Stimulated activated naive CD4-positive, alpha-beta T cell (primary cell): ENCODE measurements at places on chromosomes 11 and 22.

DNA sequence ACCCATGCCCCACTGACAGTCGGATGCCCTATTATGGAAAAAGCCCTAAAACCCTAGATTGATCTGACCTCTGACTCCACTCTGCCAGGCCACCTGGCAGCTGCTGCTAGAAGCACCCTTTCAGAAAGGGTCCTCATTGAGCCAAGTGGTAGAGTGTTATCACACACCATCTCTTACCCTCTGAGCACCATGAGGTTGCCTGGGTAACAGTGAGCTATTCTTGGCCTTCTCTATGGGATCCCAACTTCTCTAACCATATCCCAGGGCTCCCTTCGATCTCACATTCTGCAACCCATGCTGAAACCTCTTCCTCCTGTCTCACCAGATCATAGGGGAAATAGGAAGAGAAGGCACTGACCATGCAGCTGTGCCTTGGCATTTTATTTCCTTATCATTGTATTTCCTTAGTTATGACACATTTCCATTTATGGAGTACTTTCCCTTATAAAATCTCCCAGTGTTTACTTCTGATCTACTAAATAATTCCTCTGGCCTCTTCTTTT, 52.7 kb downstream of the MPPED2 start:
- DNase-seq = no peak

DNA sequence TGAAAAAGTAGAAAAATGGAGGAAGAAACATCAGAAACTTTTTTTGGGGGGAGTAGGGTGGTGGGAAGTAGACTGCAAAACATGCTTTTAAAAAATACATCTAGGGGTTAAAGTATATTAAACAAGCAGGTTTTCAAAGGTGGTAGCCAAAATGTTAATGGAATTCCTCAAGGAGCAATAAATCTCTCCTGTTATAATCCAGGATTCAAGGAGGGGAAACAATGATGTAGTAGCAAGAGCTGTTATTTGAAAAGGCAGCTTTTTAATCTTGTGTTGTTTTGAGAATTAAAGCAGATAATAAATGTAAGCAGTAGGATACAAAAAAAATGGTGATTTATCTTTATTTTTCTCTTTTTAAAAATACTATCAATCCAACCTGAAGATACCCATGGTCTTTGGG, 736.5 kb upstream of the CCDC90B start:
- DNase-seq = no peak

DNA sequence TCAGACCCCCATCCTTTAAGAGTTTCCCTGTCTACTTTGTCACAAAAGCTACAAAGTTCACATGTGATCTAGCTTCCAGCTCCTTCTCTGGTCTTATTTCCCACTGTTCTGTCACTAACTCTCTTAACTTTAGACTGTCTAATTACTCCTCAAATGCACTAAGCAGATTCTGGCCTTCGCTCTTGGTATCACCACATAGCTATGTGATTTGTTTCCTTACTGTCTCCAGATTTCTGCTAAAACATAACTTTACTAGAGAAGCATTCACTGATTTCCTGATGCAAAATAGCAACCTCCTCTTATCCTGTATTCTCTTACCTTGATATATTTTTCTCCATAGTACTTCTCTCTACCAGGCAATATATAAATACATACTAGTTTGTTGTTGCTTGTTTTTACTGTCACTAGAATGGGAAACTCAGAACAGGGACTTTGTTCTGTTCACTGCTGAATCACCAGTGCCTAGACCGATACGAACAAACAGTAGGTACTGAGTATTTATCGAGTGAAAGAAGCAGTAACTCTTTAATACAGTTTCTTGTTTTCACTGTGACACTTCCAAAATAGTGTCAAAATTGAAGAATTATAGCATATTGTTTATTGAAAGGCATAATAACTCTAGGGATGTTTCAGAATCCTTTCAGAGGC, 205.6 kb downstream of the DDX10 start:
- DNase-seq = no peak

DNA sequence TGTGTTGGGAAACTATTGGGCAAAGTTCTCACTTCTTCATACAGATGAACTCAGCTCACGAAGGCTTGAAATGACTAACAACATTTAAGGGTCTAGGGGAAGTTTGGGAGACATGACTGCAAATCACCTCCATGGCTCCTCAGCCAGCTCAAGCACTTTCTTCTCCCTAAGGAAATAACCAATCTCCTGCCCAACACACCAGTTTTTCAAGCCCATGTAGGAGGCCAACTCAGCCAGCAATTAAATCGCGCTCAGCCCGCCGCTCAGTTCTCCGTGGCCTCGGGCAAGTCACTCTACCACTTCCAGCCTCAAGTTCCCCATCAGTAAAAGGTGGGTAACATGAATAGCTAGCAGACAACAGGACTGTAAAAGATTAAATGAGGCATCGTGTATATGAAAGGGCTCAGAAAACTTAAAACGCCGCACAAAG, 796 bp downstream of the POLDIP3 start:
- no peak for DNase-seq

DNA sequence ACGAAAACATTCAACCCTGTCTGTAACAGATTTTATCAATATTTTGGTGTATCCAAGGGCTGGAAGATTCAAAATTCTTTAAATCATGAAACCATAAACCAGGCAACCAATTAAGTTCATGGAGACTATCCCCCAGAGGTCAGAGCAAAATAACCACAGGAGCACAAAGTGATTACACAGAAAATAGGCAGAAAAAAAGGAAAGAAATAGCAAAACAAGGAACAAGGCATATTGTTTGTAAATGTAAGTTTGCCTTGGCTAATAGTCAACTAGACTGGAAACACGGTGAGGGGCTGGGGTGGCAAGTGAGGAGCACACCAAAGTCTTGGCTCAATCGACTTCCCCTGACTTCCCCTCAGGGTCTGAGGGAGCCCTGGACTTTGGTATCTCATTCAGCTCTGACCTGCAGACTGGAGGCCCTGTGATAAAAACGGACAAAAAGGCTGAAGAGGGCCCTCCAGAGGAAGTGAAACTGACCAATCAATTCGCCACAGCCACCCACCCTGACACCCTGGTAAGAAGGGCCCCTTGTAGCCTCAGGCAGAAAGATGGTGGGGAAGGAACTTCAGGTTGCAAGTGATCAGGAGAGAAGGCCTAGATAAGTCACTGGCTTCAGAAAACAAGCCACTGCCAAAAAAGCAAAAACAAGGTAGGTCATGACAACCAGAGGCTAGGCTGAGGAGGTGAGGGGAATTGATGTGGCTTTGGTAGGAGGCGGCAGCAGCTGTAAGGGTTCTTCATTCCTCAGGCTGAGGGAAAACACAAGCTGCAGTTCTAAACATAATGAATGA, 1.8 kb downstream of the SIK3 start:
- peak; percentile 9 for DNase-seq

DNA sequence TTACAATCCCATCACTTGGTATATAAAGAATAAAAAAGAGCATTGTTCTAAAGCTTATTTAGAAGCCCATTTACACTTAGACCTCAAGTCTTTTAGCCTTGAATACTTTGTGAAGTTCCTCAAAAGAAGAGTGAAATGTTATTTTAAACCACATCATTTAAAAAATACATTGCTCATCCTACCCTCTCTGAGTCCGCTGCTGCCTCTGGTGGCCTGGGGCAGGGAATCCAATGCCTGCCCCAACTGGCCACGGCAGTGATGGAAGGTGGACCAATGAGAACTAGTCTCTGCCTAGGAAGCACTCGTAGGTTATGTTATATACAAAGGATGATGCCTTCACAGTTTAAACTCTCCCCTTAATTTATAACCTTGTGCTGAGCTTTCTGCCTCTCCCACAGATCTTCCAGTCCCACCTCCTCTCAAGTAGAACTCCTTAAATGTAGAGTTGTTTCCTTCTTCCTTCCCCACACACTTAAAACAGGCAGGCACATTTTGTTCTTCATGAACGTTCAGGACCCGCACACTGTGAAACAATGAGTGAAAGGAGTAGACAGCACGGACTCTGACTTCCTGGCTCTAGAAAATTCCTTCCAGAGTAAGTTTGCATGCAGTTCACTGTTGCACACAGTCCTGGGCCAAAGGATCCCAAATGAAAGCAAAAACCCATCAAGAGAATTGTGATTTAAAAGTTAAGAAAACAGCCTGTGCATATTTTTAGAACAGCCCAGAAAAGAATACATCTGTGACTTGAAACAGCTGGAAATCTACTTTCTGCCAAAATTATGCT, 167.8 kb downstream of the RRAS2 start:
- DNase-seq = no peak

- no peak for DNase-seq
Measured at GRCh38 chr22:46849101-46849500, 86.7 kb downstream of the TBC1D22A start.

DNA sequence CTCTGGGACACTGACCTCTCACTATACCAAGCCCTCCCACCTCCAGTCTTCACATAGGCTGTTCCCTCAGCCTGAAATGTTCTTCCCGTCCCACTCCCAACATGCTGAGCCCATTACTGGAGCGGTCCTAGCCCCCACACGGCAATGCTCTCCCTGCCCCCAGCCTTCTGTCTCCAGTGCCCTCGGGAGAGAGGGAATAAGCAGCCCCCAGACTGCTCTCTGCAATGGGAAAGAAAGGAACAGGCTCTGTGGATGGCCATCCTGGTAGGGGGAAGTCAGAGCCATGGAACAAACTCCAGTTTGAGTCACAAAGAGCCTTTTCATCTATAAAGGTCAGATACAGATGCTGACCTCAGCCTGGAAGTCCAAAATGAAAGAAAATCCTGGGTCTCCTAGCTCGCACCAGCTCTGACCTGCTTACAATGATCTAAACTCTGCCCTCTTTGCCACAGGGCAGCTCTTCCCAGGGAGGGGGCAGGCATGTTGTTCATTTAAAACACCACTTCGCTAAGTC, 62.6 kb downstream of the FLRT1 start:
- no peak for DNase-seq

GRCh38 chr11:68498903-68499883, 38.6 kb downstream of the PPP6R3 start:
- no peak for DNase-seq

DNA sequence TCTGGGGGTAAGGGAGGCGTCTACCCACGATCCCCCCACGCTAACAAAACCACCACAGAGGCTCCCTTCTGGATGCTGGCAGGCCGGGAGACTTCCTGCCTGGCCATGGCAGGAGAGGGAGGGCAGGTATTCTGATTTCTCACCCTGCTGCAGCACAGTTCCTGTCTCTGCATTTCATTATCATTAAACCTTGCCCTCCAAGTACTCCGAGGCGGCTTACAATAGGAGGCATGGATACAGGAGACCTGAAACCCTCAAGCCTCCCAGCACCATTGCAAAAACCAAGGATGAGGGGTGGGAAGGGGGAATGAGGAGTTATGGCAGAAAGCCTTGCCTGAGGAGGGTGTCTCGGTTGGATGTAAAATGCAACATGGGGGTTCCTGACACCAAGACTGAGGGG, 44.1 kb upstream of the MN1 start:
- no peak for DNase-seq

DNA sequence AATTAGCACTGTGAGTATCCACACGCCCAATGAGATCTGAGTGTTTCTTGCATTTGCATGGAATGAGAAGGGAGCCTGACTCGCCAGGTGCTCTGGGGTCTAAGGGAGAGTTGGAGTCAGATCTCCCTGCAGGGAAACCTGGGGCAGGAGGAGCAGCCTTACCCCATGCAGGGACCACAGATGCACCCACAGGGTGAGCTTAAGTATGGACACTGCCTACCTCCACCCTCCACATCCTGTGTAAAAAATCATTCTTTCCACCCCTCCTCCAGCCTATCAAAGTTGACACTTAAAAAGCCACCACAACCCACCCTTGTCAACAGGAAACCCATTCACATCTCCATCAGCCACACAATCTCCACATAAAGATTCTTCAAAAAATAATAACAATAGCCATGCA, 67.0 kb upstream of the IGLL5 start:
- peak; percentile 71 for DNase-seq

- DNase-seq = no peak
Measured at GRCh38 chr22:21076912-21077625, 31.3 kb downstream of the LRRC74B start.

DNA sequence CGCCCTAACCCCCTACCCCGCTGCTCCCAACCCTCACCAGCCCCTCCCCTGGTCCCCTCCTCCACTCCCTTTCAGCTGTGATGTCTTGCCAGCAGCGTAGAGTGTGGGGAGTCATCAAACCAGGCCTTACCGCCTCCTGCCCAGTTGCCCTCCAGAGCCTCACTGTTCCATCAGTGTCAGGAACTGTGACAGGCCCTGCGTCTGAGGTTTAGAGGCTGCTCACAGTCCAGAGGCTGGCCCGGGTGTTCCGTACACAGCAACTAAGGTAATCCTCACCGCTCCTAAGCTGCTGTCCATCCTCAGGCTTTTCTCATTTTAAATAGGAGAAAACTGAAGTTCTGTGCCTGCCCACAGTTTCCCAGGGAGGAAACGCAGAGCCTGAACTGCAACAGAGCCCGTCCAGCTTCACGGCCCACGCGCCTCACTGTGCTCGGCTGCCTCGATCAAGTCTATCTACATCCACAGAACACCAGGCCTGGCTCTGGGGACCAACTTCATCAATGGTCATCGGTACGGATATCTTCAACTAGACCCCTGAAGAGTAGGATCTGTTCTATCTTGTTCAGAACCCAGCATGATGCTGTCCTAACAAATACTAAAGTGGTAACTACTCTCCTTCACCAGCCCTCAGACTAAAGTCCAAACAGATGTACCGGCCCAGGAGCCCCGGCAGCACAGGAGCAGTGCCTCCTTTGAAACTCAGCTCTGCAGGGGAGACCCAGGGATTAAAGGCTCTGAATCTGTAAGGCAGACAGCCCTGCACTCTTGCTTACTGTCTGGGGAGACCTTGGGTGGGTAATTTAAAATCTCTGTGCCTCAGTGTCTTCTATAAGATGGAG, 10.3 kb downstream of the VPS37C start:
- DNase-seq = no peak

DNA sequence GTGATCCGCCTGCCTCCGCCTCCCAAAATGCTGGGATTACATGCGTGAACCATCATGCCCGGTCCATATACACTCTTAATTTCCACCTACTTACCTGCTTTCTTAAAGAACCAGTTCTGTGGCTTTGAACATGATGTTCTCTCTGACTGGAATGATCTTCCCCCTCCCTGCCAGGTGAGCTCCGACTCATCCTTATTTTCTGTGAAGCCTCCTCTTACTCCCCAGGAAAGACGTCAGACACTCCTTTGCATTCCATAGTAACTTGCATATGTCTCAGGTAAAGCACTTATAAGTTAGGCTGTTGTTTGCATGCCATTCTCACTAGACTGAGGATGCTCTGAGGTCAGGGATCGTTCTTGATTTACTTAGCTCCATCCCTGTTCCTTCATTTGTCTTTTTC, 91.8 kb upstream of the RAB1B start:
- DNase-seq = no peak

- DNase-seq = peak; percentile 7
Measured at GRCh38 chr22:23179381-23180299, 669 bp upstream of the BCR start.

DNA sequence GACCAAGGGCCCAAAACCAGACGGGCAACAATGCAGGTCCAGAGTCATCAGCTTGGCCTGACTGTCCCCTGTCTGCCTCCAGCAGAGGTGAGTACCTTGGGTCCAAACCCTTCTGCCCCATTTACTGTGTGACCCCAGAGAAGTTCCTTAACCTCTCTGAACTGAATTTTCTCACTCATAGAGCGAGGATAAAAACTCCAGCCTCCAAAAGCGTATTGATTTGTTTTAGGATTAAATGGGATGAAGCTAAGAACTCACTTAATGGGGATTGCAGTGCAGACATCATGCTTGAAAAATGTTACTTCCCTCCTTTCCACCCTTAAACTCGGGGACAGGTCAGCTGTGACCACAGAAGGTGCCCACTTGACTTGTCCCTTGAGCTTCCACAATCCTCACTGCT, 22.6 kb downstream of the IGLL1 start:
- no peak for DNase-seq
